ENCODE measurements at places on chromosomes 16 and 17. TPM values are rescaled to one million over a fixed set of nuclear protein-coding genes. Genes with fewer than 3 reads are reported as not detected.

- H3K36me3 ChIP-seq = peaks cover 4% of the 10 kb centered on the region
- H3K27ac ChIP-seq = peak overlapping the region; percentile 96
- peaks cover 55% of the 10 kb centered on the region for H3K4me1 ChIP-seq
- H3K27me3 ChIP-seq = no peaks in the 10 kb centered on the region
- DNase-seq = peak; percentile 32
Measured at GRCh38 chr16:3458278-3458851, 14.9 kb downstream of the NAA60 start.

DNA sequence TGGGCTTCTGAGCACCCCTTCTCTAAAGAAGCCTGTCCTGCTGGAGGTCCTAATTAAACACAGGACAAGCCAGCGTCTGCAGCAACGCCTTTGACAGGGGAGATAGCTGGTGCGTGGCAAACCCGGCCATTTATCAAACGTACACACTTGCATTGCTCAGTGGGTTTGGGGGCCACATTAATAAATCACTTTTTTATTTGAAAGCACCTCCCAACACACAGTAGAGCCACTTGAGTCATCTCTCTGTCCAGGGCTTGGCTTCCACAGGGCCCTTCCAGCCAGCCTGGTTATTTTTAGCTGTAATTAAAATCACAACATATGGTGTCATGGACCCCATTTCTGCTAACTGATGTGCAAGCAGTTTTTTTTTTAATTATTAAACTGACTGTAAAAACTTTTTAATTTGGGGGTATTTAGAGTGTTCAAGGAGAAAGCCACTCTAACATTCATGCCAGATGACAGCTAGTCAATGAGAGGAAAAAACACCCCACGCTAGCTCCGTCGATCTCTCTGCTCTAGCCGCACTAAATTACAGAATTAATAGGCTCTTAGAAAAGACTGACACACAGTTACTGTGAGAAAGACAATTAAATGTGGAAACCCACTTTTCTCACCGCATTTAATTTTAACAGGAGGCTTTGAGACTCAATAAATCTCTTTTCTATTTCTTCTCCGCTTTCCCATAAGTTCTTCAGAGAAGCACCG is 201.0 kb upstream of the WSCD1 start:
- peaks cover 7% of the 10 kb centered on the region for H3K4me1 ChIP-seq
- H3K27me3 ChIP-seq = peaks cover 19% of the 10 kb centered on the region
- H3K4me3 ChIP-seq = no peak overlapping the region
- H3K27ac ChIP-seq = no peak overlapping the region
- no peaks in the 10 kb centered on the region for H3K36me3 ChIP-seq
- no peak for DNase-seq

The ATP1B2 gene
- total RNA-seq = not detected

The CDH15 gene
- total RNA-seq = not detected

All from HFFc6 (cell line).